ENCODE measurements at places on chromosomes 5 and 9.
A peak's percentile ranks its signal among the peaks of the same experiment; 100 is the strongest.

DNA sequence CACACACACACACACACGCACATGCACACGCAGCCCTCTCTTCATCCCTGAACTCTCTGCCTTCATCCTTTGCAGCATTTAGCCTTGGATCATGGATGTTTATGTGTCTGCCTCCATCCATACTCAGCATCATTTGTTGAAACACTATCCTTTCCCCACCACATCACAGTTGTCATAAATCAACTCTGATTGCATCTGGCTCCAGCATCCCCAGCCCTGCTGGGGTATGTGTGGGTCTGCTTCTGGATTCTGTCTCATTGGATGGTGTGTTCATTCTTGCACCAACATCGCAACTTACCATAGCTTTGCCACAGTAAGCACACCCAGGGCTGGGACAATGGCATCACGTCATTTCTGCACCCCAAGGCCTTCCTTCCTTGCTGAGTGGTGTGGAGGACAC is 175.4 kb downstream of the RGS3 start:
- DNase-seq: no peak

DNA sequence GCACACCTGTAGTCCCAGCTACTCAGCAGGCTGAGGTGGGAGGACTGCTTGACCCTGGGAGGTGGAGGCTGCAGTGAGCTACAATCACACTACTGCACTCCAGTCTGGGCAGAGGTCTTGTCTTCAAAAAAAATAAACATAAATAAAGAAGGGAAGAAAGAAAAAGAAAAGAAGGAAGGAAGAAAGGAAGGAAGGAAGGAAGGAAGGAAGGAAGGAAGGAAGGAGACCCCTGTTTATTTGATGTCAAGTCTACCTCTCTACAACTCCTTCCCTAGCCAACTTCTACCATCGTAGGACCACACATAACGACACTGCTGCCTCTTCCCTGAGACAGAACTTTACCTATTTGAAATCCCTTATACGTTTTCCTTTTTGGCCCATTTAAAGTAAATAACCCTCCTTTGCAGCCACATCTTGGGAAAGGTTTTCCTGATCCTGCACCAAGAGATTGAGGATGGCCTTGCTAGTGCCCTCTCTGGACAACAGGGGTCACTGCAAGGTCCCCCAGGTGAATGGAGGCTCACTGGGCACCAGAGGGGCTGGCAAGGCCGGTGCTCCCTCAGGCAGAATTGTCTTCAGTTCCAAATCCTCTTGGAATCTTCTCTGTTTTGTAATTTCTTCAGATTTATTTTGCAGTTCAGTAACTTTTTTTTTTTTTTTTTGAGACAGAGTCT is 10.5 kb downstream of the RPS14 start:
- DNase-seq: no peak

GRCh38 chr5:148713735-148714508 is 59.6 kb upstream of the HTR4 start:
- no peak for DNase-seq

DNA sequence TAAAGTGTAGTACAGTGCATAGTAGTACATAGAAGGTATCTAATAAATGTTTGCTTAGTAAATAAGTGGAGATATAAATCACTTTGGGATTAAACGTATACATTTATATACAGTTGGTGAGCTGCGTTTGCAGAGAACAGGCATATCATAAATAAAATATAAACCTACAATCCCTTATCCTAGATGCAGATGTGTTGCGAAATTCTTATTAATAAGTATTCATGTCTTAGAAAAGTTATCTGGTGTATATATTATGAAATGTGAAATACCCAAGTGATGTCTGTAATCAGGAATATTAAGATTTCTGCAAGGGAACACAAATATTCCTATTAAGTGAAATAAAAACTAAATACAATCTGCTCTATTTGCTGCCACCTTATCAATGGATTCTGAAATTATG is 8.8 kb downstream of the CCNH start:
- no peak for DNase-seq

DNA sequence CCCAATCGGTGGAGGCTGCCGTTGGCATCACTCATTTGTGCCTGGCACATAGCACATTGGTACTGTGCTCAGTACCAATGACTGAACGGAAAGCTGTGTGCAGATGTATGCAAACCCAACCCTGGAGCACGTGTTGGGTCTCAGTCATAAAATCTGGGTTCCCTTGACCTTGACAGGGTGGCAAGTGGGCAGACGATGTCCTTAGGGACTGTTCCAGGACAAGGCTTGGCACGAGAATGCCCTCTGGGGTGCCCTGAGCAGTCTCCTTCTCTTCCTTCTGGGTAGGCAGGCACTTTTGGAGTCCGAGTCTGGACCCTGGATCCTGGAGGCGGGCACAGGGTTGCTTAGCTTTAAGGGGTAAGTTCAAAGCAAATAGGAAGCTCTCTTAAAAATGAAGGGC is 75.8 kb downstream of the MACROH2A1 start:
- DNase-seq: no peak

GRCh38 chr5:93675460-93676450 is 65.6 kb downstream of the POU5F2 start:
- no peak for DNase-seq

DNA sequence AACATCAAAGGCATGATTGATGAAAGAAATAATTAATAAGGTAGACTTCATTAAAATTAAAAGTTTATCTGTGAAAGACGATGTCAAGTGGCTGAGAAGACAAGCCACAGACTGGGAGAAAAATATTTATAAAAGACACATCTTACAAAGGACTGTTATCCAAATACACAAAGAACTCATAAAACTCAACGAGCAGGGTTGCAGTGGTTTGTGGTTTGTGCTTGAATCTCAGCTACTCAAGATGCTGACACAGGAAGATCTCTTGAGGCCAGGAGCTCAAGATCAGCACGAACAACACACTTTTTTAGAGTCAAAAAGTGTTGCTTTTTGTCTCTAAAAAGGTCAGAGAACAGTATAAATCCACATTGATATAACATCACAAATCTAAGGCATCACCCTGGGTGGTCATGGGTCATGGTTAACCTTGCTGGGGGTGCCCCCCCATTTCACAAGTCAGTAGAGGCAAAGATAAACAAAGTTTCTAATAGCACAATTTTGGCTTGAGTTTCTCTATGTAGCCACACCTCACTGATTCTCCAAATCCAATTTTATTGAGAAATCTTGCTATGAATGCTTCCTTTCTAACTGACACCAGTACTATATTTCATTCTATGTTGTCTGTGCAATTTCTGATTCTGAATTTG is 342.9 kb upstream of the RPS23 start:
- no peak for DNase-seq

- no peak for DNase-seq
Observed at GRCh38 chr5:119470851-119471451, 18.7 kb downstream of the HSD17B4 start.

- DNase-seq: no peak
Observed at GRCh38 chr5:14463629-14464028, 118.0 kb upstream of the OTULINL start.

- DNase-seq: no peak
Observed at GRCh38 chr9:127545196-127546124, 66.6 kb upstream of the STXBP1 start.

DNA sequence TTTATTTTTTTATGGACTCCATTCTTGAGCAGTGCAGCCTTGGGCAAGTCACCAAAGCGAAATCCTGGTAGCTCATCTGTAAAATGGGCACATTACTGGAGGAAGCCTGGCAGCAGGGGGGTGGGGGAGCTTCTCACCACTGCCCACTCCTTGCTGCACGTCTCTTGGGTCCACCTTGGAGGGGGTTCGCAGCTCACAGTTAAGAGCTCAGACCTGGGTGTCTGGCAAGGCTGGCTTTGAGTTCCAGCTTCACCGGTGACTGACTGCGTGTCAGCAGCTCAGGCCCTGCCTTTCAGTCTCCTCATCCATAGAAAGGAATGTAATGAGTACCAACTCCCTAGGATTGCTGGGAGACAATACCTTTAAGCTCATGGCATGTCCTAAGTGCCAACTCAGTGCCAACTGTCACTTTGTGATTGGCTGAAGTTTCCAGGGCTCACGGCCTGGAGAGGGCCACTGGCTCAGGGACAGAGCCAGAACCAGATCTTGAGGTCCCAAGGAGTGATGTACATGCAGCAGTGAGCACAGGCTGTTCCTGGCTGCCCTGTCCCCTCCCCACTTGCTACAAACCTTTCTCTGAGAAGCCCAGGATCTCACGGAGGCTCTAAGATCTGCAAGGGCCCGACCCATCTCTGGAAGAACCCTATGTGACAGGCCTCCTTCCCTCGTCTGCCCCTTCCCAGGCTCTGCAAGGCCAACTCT is 72.9 kb downstream of the C9orf50 start:
- DNase-seq: no peak

- DNase-seq: no peak
Observed at GRCh38 chr5:148794729-148795561, 31.5 kb upstream of the ADRB2 start.

DNA sequence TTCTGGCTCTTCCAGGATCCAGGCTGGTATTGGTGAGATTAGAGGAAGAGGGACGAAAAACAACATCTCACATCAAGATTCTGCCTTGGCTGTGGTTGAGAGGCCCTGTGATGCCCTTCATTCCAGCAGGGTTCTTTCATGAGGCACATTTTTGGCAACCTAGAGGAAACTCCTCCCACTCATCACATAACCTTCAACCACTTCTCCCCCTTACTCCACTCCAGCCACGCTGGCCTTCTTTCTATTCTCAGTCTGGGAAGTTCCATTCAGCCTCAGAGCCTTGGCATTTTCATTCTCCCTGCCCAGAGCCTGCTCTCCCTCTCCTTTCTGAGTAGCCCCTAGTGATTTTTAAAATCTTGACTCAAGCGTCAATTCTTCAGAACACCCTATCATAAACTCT is 337.5 kb downstream of the ZSWIM6 start:
- no peak for DNase-seq

- no peak for DNase-seq
Observed at GRCh38 chr5:99765011-99765410, 770.2 kb upstream of the FAM174A start.

DNA sequence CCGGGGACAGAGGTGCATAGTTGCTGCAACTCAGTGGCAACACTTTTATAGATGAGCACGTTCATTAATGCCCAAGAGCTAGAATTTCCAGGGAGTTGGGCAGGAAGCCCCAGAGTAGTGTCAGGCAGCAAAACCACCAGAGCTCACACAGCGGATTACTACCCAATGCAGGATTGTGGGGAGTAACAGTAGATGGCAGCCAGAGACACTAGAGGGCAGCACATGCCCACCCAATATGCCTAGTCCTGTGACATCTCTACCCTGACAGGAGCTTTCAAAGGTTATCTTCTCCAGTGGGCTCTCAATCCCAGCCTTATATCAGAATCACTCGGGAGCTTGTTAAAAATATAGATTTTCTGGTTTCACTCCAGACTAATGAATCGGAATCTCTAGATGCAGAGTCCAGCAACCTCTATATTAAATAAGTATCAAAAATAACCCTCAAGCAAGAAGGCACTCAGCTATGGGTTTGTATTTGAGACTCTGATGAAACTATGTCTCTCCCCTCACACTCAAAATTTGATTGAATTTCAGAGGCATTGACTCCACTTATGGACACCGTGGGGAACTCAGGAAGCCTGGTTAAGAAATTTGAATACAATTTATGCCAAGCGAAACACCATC is 58.4 kb upstream of the PHF24 start:
- DNase-seq: peak; percentile 69

GRCh38 chr9:87836951-87837705 is 45.5 kb upstream of the SPATA31E1 start:
- no peak for DNase-seq

DNA sequence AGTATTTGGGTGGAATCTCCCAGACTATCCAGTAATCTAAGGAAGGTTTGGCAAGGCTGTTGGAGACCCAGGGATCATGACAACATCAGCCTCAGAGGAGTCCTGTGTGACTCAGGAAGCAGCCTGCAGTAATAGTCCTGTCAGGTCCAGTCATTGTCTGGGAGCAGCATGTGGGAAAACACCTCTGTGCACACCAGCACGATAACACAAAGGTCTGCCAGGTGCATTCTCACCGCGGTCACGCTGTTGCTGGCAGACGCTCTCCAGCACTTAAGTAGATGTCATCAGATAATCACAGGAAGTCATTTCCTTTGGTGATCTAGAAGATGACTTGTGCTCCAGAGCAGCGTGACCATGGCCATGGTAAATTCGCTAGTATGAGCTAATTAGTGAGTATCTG is 99.2 kb upstream of the IQGAP2 start:
- peak; percentile 54 for DNase-seq

DNA sequence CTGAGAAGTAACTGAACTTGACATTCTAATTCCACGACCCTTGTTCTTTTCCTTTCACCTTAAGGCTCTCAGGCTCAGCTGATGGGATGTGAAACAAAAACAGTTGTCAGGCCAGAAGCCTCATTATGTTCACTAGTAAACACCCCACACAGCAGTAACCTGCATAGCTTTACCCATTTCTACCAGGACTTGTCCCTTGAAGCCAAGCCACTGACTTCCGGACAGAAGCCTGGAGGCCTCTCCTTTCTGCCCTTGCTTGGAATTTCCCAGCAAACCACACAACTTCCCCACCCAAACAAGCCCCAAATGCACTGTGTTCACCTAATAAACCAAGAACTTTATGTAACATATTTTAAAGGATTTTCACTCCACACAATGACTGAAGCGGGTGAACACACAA is 19.6 kb downstream of the PRUNE2 start:
- no peak for DNase-seq

DNA sequence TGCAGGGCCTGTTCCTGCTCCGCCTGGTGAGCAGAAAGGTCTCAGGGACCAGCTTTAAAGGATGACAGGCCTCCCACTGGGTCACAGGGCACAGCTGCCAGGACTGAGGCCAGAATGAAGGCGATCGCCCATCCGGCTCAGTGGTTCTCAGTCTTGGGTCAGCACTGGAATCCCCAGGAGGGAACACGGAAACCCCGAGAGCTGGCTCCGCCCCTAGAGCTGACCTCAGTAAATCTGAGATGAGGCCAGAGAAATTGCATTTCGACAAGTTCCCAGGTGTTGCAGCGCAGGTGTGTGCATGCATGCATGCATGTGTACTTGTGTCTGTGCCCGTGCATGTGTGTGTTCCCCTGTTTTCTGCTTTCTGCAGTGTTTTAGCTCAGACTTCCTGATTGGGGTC is 47.2 kb upstream of the KCNMB1 start:
- DNase-seq: no peak

DNA sequence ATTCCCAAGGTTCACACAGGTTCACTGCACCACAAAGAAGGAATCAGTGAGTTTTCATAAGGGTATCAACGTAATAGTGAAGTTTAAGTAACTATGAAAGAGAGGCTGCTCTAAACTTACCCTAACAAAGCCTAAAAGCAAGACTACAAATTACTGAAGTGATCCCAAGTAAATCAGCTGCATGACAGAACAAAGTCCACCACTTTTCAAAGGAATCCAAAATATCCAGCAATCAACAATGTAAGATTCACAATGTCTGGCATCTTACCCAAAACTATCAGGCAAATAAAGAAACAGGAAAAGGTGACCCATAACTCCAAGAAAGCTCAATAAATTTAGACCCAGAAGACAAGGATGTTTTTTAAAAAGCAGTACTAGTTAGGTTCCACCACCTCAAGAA is 70.1 kb downstream of the GNAQ start:
- DNase-seq: no peak

DNA sequence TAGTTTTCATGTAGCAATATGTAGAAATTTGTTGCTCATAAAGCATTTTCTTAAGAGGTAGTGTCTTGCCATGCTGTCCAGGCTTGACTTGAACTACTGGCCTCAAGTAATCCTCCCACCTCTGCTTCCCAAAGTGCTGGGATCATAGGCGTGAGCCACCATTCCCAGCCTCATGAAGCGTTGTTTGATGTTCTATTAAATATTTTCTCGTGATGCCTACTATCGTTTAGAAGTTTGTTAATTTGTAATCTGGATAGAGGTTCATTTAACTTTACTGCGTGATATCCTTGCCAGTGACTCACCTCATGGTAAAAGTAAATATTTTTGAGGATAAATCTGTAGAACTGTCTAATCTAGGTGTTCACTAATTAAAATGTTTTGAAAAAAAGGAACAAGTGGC is 82.6 kb downstream of the VCAN start:
- DNase-seq: no peak
